GOT3 (cell line): ENCODE measurements at places on chromosomes 16 and 17.

DNA sequence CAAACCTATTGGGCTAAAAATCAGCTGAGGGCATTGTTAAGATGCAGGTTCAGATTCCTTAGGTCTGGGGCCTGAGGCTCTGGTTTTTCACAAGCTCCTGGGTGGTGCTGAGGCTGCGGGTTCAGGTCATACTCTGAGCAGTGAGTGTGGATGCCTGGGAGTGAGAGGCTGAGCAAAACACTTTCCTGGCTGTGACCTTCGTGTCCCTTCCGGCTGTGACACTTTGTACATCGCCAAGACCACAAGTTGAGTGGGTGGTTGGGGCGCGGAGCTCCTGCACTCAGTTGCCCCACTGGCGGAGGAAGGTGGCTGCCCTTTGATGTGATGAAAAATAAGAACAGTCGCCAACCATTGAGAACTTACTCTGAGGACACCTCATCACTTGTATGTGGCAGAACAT is 24.8 kb downstream of the CCR7 start:
- DNase-seq = no peak

DNA sequence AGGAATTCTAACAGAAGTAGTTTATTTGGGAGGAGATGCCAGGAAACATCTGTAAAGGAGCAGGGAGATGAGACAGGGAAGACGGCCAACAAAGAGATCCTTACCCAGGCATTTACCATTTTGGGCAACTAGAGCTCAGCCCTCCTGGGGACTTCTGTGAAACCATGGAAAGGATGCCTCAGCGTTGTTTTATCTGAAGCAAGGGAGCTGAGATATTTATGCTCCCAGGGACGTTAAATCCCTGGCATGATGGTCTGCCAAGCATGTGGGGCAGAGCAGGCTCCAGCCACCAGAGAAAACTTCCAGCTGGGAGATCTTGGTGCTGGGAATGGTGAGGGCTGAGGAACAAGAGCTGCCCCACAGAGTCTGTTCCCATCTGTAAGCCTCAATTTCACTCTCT is 114.8 kb upstream of the FOXF1 start:
- DNase-seq = no peak

- DNase-seq = no peak
These were observed 38.3 kb upstream of the AKAP1 start for GRCh38 chr17:57046749-57047148.

GRCh38 chr16:27323781-27324561 is 10.2 kb downstream of the IL4R start:
- DNase-seq = no peak

GRCh38 chr16:27058299-27058698 is 8.4 kb upstream of the C16orf82 start:
- DNase-seq = no peak

- no peak for DNase-seq
These were observed 428.4 kb downstream of the MAF start for GRCh38 chr16:79171931-79172705.

DNA sequence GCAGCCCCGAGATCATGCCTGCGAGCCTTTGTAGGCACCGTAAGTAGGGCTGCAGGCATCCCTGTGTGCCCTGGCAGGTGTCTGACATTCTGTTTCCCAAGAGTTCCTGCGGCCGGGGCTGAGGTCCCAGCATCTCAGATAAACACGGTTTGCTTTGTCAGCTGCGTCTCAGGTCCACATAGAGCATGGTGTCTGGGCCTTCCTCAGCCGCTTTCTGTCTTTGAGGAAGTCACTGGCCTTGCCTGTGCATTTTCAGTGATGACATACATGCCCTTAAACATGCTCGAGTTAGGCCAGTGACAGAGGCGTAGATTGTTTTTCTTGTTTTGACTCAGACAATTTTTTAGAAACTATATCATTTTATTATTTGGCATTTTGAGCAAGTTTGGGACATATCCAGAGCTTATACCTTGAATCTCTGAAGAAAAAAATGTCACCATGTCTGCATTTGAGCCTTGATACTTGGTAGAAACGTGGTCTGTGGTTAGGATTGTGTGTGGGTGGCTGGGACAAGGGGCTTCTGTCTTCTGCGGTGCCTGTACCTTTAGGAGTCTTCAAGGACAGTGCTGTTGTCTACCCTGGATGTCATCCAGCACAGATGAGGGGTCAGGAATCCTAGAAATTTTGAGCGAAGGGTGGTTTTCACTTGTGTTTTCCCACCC is 105.8 kb downstream of the SNX29 start:
- no peak for DNase-seq

DNA sequence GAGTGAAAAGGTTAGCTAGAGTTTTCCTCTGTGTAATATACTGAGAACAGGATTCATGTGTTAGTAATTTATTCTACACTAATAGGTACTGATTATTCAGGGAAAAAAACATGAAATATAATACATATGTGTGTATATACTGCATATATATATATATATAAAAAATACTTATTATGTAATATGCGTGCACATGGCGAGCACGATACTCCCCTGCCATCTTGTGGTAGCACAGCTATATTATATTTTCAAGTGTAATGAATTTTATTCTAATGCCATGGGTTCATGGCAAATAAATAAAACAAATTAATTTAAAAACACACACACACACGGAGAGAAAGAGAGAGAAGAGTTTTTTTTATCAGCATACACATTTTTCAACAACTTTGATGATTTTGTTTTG is 460.6 kb downstream of the KCNJ2 start:
- no peak for DNase-seq

- no peak for DNase-seq
These were observed 3.4 kb upstream of the PRSS8 start for GRCh38 chr16:31138621-31139578.

GRCh38 chr17:76536511-76537287 is 810 bp downstream of the CYGB start:
- no peak for DNase-seq

- no peak for DNase-seq
These were observed 33.8 kb upstream of the KPNB1 start for GRCh38 chr17:47615766-47616424.

DNA sequence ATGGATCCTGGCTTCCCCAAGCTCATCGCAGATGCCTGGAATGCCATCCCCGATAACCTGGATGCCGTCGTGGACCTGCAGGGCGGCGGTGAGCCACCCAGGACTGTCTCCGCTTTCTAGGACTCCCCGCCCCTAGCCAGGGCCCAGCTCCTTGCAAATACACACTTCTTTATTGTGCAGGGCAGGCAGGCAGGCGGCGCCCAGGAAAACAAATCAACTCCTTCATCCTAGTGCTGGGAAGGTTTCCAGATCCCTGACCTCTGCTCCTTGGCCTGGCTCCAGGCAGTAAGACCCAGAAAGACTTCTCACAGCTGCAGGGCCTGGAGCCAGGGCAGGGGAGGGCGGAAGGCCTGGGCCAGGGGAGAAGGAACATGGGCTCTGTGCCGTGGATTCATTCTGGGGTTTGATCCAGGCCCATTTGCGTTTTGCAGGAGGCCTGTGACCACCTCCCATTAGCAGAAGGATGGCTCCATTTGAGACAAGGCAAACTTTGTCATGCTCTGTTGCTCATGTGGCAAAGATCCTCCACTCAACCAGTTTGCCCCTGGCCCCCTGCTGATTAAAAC is 6.0 kb upstream of the LPCAT2 start:
- DNase-seq = no peak

- DNase-seq = no peak
These were observed 17.3 kb upstream of the TXNDC11 start for GRCh38 chr16:11759997-11760396.

DNA sequence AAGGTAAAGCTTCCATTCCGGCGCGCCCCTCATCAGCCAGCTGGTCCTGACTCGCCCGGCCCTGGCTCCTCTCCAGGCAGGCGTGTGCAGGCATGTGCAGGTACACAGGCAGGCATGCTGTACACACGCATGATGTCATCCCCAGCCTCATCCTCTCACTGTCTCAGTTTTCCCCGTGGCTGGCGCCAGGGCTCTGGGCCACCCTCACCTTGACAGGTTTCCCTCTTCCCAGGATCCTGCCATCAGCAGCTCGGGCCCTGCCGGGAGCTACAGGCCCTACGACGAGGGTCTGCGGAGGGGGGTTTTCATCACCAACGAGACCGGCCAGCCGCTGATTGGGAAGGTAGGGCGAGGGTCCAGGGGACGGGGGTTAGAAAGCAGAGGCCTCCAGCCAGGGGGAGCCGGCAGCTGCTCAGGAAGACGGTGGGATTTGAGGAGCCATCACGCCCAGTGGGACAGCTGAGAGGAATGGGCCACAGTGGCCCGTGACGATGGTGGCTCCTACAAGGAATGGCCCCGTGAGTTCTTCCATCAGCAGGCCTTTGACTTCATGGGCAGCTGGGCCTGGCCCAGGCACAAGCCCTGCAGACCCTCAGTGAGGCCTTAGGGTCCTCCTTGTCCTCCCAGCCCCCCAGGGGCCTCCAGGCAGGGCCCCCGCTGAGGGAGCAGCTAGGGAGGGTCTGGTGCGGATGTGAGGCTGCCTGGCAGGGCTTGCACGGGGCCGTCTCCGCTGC is 8.5 kb downstream of the GAA start:
- DNase-seq = no peak

DNA sequence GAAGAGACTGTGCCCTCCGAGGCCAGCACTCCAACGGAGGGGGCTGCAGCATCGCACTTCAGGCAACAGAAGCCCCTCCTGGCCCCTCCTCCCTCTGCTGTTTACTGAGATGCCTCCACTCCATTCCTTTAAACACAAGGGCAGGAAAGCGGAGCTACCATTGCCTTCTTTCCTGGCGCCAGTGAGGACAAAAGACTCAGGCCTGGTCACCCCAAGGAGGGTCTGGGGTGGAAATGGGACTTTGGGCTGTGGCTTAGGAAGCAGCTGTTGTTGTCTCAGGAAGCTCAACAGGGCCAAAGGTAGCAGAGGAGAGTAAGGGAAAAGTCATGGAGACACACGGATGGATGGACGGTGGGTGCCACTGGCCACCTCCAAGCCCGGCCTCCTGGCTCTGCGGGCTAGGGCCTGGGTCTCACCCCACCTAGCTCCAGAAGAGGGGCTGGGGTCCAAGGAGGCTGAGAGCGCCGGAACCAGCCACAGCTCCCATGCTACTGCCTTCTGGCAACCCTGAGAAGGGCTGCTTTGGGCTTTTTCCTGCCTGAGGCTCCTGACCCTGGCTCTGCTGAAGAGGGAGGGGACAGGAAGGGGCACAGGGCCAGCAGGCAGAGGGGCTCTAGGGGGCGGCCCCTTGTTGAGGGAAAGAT is 11.1 kb downstream of the CD300LG start:
- DNase-seq = no peak

DNA sequence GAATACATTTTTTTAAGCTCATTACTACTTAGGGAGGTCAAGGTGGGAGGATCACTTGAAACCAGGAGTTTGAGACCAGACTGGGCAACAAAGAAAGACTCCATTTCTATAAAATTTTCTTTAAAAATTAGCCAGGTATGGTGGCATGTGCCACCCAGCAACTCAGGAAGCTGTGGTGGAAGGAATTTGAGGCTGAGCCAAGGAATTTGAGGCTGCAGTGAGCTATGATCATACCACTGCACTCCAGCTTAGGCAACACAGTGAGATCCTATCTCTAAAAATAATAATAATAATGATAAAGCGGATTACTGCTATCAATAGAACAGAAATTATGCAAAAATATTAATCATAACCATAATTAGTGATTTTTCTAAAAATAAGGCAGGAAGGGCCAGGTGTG is 170.3 kb downstream of the COPRS start:
- no peak for DNase-seq

GRCh38 chr17:76390003-76390421 is 5.6 kb downstream of the SPHK1 start:
- DNase-seq = no peak

- DNase-seq = no peak
These were observed 2.9 kb upstream of the HIC1 start for GRCh38 chr17:2051933-2052559.

- no peak for DNase-seq
These were observed 2.4 kb downstream of the HIC1 start for GRCh38 chr17:2057175-2057759.

DNA sequence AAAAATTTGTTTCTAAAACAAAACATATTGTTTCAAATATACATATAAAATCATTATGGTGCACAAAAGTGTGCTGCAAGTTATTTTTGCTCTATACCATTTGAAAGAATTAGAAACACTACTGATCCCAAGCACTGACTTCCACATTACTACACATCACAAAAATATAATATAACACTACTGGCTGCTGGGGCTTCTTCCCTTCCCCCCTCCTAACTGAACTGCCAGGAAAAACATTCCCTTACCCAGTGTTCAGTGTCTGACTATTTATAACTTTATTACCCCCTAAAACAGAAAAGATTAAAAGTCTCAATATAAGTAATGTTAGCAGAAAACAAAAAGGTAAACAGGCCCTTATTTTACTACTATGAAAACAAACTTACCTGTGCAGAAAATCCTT is 36.9 kb downstream of the GPATCH8 start:
- no peak for DNase-seq

- no peak for DNase-seq
These were observed 251.9 kb downstream of the PARN start for GRCh38 chr16:14378131-14378551.

- no peak for DNase-seq
These were observed 54.8 kb downstream of the TOM1L2 start for GRCh38 chr17:17917394-17917793.

GRCh38 chr17:56099649-56100048 is 53.6 kb upstream of the ANKFN1 start:
- no peak for DNase-seq

- DNase-seq = no peak
These were observed 33.9 kb downstream of the ANKFY1 start for GRCh38 chr17:4229627-4230541.

DNA sequence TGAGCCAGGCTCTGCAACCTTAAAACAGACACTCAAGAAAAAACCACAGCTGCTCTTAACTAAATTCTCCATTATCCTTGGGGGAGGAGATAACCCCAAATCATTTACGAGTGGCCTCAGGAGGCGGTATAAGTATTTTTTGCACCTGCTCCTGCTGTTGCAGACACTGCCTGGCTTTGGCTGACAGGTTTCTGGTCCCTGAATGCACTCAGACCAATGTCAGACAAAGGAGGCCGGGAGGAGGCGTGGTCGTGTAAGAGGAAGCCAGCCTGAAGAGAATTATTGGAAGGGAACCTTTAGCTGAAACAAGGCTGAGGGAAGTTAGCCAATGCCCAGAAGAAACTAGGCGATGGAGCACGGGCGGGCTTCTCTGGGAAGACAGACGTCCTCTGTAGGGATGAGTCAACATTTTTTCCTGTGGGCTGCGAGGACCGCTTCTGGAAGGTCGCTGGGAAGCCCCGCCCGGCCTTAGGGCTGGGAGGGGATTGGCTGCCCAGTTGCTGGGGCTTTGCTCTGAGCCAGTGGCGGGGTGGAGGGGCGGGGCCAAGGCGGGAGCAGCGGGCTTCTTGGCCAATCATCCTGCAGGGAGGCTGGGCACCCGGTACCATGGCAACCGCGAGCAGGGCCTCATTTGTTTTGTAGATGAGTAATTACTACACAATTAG is 82.3 kb downstream of the CCDC182 start:
- peak; percentile 96 for DNase-seq

DNA sequence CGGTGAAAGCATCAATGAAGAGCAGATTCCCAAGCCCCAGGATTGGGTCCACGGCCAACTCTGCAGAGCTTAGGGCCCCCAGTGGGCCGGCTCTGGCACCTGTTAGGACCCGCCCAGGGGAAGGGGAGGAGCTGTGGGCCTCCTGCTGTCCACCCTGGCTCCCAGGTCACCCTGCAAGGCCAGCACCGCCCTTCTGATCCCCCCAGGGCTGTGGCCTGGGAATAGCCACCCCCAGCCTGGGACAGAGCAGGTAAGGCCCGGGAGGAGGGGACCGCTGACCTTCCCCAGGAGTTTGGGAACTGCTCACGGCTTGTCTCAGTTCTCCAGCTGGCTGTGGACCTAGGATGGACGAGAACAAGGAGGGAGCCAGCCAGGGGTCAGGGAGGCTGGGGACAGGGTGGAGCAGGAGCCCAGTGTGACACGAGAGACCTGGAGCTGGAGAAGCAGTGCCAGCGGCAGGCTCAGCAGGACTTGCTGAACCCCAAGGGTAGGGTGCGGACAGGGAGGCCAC is 39.3 kb upstream of the SLC38A10 start:
- no peak for DNase-seq
